ENCODE measurements at places on chromosomes 3 and 15. TPM values are rescaled to one million over a fixed set of nuclear protein-coding genes. Genes with fewer than 3 reads are reported as not detected.

Gene CPN2
- not detected for total RNA-seq

Gene GNB5
- 54.0 TPM for total RNA-seq

Gene RAMAC
- total RNA-seq, result 15.9 TPM

DNA sequence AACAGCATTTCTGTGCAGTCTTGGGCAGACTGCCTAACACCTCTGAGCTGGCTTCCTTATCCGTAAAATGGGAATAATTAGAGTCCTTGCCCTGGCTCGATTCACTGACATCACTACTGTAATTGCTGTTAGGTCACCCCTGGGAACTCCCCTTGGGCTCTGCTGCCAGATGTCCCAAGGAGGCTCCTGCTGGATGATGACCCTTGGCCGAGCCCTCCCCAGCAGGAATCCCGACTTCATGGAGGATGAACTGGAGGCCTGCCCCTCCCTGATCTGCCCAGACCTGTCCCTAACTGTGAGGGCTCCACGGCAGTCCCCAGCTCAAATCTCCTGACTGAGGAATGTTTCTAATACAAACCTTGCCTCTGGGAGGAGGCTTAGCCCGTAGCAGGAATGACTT, 18.0 kb downstream of the ESYT3 start:
- no peak for ATAC-seq

- no peak for ATAC-seq
Observed at GRCh38 chr15:71716990-71717389, 93.4 kb upstream of the NR2E3 start.

DNA sequence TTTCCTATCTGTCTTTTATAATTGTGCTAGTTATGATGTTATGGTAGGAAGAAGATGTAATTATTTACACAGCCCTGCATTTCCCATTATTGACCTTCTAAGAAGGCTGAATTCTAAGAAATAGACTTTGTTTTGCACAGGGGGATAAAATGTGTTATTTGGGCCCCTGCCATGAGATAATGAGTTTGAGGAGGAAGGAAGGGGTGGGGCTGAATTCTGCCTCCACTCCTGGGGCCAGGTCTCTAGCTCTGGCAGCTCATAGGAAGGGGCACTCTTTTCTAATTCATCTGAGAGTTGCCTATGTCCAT, 69.2 kb upstream of the GOLGA8B start:
- no peak for ATAC-seq

All from gastroesophageal sphincter (tissue), 4 donors.